ENCODE measurements at places on chromosomes 12 and 14. TPM values are rescaled to one million over a fixed set of nuclear protein-coding genes. Genes with fewer than 3 reads are reported as not detected.
A peak's percentile ranks its signal among the peaks of the same experiment; 100 is the strongest.

DNA sequence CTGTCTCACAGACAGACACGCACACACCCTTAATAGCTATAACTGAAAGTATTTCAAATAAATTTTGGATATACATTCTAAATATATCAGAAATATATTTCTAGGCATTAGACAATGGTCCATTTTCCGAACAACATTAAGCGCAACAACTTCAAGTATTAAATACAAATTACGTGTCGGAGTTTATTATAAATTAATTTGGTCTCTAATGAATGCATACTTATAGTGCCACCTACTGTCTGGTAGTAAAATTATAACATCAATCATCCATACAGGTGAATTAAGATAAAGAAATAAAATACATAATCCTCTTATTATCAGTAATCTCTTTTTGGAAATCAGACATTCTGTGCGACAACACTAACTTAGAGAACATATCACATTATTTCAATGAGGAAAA is 27.2 kb upstream of the CMAS start:
- no peak for DNase-seq

- no peak for DNase-seq
Observed at GRCh38 chr14:97916100-97916499, 1118.9 kb downstream of the VRK1 start.

- DNase-seq = peak; percentile 13
Observed at GRCh38 chr12:29286081-29286790, 94.7 kb downstream of the ERGIC2 start.

DNA sequence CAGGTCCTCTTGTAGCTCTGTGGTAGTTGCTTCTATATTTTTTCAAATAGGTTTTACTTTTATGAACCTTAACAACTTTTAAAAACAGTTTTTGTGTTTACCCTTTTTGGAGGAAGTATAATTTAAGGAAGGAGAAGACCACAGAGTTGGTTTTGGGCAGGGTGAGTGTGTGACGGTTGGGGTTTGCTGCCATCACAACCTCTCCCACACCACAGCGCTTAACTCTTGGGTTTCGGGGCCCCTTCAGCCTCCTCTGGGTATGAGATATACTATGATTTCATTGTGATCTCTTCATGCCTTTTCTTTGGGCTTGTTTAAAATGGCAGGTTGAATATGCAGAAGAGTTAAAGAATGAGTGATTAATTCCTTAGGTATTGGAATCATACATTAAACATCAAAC is 228.7 kb upstream of the CRY1 start:
- peak; percentile 58 for DNase-seq

DNA sequence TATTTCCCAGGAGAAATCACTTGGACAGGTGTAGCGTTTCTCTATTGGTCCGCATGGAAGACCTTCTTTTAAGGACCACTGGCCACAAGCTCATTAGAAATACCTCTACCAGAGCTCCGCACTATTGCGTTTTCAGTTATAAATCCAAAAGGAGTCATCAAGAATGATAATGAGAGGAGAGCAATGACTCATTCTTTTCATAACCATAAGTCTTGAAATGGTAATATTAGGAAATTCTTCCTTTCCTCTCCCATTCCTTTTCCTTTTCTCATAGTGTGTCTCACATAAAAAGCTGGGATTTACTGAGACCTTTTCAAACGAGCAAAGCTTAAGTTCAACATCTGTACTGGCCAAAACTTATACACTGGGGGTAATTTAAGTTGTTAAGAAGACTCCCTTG is 215.7 kb downstream of the CPNE8 start:
- peak; percentile 42 for DNase-seq

- DNase-seq = no peak
Observed at GRCh38 chr12:65878540-65878939, 54.3 kb downstream of the HMGA2 start.

DNA sequence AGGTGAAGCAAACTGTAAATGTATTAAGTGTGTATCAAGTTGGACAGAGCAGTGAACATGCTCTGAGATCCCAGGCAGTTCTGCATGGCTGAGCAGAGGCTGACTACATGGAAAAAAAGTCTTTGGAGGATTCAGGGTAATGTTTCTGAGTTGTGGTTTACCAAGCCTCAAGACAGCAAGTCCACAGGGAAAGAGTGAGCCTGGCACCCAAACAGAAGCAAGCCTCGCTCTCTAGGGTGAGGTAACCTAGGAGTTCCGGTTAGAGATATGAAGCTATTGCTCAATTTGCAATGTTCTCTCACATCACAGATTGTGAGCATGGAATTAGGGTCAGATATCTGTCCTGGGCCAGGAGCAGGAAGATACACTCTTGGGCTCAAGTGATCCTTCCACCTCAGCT is 158.6 kb downstream of the MON2 start:
- peak; percentile 88 for DNase-seq

DNA sequence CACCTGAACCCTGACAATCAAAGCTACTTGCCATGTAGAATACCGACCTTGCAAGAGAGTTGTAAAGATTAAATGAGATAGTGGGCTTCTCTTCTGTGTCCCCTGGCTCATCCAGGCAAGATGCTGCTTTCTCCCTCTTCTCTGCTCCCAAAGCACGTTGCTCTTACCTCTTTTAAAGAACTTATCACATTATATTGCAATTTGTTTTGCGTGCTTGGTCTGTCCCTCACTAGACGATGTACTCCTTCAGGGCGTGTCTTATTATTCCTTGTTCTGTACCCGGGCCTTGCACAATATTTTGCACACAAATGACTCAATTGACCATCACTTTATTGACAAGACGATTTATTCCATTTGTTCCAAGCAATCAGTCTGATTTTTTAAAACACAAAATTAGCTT is 3.3 kb downstream of the DCN start:
- no peak for DNase-seq

DNA sequence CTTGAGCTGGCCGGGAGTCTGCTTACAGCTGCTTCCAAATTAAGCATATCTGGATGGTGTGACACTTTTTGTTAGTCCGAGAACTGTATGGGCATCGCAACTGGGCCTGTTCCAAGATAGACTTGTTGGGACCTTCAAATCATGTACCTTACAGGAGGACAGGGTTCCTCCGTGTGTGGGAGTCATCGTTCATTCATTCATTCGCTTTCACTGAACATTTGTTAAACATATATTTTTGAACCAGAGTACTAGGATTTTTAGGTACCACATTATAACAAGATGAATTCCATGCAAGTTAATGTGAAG is 387 bp upstream of the IPO8 start:
- DNase-seq = no peak

DNA sequence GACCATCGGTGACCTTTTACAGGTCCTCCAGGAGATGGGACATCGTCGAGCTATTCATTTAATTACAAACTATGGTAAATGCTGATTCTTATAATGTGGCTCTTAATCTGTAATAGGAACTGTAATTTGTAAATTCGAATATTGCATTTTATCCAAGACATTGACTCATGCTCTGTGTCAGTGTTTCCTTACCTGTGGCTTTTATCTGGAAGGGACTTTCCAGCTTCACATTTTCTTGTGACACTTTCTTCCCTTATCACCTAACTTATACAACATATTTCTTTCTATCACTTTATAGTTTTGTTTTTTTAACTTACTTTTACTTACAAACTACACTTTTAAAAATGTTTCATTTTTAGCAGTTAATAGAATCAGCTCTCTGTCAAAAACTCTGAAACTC is 14.8 kb downstream of the IRAK3 start:
- DNase-seq = no peak

DNA sequence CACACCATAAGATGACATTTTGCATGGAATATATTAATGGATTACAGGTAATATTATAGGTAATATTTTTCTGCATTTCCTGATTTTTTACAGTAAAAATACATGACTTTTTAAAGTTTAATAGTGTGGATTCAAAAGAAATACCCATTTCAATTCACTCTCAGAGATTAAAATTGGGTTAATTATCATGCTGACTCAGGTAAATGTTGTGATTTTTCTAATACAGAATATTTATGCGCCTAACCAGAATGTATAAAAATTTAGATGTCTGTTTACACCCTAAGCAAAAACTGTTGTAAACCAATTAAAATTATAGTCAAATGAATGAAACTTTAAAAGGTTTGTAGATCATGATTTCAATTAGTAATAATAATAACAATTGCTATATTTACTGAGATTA is 117.2 kb upstream of the FLRT2 start:
- no peak for DNase-seq

DNA sequence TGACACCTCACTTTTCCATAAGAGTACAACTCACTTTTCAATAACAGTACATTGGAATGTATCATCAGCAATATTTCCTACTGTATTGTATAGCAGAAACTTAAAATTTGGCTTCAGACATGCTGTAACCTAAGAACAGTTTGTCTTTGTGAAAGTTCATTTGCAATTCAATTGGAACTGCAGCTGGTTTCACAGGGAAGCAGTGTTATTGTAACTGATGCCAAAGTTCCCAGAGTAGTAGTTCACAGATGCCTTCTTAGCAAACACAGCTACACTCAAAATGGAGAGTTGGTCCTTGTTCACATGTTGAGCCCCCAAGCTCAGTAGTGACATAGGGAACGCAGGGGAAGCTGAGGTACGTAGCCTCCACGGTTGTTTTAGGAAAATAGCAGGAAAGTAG is 23.3 kb downstream of the PPP1R36 start:
- DNase-seq = no peak

GRCh38 chr14:54642801-54643695 is 76.1 kb downstream of the SAMD4A start:
- no peak for DNase-seq

DNA sequence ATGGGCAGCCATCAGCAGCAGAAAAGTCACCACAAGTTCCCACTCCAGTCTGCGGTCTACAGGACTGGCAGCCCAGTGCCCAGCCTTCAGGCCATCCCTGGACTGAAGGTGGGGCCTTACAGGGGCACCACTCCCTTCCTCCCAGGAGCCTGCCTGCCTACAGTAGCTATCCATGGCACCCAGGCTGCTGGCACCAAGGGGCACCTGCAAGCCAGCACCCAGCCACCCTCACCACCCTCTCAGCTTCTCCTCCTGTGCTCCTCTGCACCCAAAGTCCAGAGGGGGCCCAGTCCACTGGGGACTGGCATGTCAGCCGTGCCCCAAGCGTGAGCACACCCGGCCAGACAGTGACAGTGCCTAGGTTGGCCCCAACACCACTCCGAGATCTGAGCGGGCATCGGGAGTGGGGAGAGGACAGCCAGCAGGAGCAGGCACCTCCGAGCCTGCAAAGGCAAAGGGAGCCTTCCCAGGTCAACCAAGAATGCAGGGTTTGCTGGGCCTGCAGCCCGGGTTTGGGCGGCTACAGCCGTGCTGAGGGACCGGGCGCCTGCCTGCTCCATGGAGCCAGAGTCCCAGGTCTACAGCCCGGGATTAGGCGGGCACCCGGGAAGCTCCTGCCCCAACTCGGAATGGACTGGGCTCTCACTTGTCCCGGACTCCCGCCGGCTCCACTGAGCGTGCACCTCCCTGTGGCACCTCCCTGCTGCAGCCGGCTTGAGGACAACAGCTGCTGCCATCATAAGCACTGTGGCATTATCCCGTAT is 8.1 kb upstream of the OR6C65 start:
- DNase-seq = no peak

LRP1 gene
- total RNA-seq = 789 TPM

IL26 gene
- total RNA-seq = 2.4 TPM

AMDHD1 gene
- total RNA-seq = 0.29 TPM

PFKM gene
- 64.8 TPM for total RNA-seq

PRR4 gene
- 2.7 TPM for total RNA-seq

TPH2 gene
- total RNA-seq = under 0.01 TPM

CCDC77 gene
- total RNA-seq = 9.0 TPM

PPP4R4 gene
- total RNA-seq = 0.29 TPM

PTPRR gene
- not detected for total RNA-seq
